ENCODE measurements at places on chromosomes 12 and 14.

DNA sequence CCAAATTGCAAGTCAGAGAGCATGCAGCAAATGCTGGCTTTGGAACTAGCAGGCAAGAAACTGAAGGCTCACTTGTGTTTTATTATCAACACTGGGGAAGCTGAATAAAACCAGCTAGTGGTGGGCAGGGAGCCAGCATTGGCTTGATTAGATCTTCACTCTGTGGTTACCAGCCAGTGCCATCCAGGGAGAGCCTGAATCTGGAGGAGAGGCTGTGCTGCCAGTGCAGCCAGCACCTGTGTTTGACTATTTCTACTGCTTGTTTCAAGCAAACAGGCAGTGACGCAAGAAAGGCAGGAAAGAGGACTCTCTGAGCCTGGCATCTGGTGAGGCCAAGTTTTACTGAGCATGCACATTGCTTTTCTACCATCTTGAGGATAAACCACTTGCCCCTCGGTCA, 247.0 kb downstream of the PHLDA1 start:
- no peak for DNase-seq

DNA sequence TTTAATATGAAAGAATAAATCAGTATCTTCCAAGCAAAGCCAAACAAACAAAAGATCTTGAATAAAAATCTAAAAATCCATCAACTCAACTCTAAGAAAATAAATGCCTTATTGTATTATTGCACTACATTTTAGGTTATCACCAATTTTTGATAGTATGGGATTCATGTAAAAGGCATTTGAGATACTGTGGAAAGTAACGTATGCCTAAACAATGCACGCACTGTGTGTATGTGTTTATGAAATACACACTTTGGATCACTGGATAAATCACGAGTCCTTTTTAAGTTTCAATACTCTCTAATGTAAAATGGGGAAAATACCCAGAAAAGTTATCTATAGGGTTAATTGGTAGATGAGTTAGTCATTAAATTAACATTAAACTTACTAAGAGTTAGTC, 17.7 kb downstream of the WBP11 start:
- no peak for DNase-seq

DNA sequence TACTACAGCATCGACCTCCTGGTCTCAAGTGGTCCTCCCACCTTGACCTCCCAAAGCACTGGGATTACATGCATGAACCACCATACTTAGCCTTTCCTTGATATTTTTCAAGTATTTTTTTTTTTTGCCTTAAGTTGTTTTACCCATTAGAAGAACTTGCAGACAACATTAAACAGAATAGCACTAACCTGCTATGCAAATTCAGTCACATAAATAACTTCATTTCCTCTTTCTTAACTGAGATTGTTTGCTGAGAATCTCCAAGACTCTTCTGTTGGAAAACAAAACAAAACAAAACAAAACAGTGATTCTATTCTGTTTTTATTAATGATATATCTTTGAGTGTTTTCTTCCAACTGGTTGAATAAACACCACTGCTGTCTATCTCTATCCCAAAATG, 115.9 kb upstream of the IFNG-AS1 start:
- DNase-seq, result no peak

- no peak for DNase-seq
These were observed 149.1 kb upstream of the ATP2B1 start for GRCh38 chr12:89857652-89858274.

- DNase-seq, result no peak
These were observed 140.6 kb upstream of the PRMT8 start for GRCh38 chr12:3350432-3350831.

- no peak for DNase-seq
These were observed 19.1 kb downstream of the PGAM5 start for GRCh38 chr12:132729541-132730320.

DNA sequence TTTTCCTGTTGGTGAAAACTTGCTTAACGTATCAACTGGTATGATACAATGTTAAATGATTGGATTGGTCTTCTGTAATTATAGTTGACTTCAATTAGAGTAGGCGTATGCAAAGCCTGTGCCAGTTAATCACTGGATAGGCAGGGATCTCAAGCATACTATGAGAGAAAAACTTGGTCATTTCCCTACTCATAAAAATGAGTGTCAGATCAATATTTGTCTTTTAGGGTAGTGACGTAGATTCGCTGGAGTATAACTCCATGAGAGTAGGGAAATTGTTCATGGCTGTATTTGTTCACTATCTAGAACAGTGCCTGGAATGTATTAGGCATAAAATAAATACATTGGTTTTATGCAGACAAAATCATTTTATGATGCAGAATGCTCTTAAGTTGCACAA, 28.6 kb downstream of the NAA30 start:
- DNase-seq, result no peak

DNA sequence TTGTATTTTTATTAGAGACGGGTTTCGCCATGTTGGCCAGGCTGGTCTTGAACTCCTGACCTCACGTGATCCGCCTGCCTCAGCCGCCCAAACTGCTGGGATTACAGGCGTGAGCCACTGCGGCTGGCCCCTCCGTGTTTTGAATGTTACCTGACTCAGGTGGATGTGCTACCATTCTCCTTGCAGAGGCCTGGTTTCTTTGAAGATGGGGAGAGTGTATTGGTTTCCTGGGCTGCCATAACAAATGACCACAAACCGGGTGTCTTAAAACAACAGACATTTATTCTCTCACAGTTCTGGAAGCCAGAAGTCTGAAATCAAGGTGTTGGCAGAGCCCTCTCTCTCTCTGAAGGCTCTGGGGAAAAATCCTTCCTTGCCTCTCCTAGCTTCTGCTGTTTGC, 98.0 kb downstream of the IRF2BPL start:
- DNase-seq, result no peak

DNA sequence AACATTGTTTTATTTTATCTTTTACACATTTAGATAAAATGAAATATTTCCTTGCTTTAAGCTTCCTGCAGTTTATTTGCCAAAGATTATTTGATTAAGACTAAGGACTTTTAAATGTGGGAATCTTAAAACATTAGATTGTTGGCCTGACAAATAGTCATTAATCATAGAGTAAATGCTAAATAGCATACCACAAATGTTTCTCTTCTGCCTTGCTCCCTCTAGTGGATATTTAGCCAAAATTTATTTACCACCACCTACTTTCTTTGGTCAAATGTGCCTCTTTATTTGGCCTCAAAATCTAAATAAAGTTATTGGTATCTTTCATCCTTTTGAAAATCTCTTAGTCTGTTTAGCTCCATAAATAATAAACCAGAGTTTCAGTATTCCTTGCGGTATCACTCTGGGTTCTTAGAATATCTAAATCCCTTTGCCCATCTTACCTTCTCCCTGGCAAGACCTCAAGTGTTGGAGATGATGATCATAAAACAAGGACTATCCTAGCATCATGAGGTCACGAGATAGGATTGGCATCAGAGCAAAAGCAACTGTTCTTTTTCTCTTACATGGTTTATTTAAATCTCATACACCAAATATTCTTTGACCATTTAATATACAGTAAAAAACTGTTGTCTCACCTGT, 150.6 kb upstream of the AEBP2 start:
- no peak for DNase-seq

Data from CD4-positive, alpha-beta T cell treated with Interleukin-15 for 1 hour (primary cell).